CD4-positive, alpha-beta T cell treated with Interleukin-21 for 1 hour (primary cell): ENCODE measurements at places on chromosomes 5 and 9.

GRCh38 chr9:27437652-27438373 lies 86.3 kb upstream of the IFNK start:
- DNase-seq: no peak

DNA sequence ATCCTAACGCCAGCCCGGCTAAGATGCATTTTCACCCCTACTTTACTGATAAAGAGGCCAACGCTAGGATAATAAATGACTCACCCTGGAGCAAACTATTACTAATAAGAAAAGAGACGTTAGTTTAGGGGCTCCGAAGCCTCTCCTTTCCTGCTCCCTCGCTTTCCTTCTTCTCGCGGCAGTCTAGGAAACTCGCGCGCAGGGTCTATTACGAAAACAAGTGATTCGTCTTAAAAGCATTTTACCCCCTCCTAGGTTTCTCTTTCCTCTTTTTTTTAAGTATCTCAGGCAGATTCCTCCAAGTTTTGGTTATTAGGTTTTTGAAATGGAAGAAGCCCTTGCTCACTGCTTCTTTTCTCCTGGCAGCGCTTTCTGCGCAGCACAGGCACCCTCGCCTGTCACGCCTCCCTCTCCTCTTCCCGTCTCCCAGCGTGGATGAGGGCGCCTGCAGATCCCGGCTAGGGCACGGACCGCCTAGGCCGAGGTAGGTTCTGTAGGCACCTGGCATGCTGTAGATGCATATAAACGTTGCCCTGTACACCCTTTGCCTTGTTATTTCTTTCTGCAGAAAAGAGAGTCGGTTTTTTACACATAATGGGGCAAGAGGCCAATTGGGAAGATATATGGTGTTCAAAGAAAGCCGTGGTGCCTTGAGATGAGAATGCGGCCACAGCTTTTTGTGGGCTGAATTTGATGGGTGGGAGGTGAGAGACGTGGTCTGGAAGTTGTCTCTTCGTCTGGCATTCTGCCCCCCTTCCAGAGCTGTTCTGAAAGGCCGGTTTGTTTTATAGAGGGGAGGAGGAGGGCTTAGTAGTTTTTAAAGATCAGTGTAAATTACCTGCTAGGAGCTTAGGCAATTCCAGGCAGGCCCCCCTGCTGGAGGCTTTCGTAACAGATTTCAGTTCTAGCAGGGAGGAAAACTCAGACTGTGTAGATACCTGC lies 983 bp downstream of the GCNT1 start:
- DNase-seq: no peak

GRCh38 chr5:117318528-117318927 lies 743.9 kb upstream of the SEMA6A start:
- no peak for DNase-seq

DNA sequence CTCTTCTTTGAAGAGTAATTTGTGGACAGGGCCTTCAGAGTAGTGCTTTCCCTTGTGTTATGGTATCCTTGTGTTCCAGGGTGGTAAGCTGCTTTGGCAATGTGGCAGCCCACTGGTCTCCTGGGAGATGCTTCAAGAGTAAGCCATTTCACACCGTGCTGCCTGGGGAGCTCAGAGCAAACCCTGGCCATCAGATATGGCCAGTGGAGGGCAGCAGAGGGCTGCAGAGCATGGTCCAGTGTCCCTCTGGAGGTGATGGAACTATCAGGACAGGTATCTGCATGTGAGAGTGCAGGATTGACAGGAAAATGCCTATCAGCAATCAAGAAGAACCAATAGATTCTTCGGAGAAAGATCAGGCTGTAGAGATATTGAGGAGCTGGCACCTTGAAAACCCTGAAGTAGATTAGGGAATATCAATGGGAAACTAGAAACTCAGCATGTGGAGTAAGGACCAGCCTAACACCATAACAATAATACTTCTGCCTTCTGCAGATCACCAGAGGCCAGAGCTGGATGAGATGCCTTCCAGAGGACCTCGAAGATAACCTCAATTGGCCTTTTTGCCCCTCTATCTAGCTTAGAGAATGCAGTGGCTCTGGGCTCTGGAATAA lies 90.8 kb downstream of the PLPPR1 start:
- DNase-seq: no peak

- no peak for DNase-seq
Observed at GRCh38 chr5:87393331-87393730, 19.4 kb downstream of the CCNH start.

GRCh38 chr9:102439583-102439982 lies 555.5 kb upstream of the CYLC2 start:
- no peak for DNase-seq

DNA sequence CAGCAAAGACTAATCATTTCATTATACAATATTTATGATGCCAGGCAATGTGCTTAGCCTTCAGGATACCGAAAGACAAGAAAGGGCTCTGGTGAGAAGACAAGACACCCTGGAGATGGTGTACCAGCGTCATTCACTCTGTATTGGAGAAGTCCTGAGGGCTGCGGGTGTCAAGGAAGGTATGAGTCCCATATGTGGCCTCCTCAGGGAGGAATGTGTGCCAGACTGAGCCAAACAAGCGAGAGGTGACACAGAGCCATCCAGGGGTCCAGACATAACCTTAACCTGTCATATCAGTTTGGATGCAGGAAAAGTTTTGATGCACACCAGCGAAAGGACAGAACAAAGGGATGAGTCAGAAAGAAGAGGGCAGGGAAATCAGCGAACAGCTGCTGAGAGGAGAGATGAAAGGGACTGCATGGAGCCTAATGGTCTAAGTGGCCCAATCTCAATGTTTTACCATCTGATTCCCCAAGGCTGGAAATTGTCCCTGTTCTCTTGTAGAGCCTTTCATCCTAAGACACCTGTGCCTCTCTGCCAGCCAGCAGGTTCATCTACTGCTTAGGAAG lies 38.9 kb downstream of the ADRA1B start:
- no peak for DNase-seq

DNA sequence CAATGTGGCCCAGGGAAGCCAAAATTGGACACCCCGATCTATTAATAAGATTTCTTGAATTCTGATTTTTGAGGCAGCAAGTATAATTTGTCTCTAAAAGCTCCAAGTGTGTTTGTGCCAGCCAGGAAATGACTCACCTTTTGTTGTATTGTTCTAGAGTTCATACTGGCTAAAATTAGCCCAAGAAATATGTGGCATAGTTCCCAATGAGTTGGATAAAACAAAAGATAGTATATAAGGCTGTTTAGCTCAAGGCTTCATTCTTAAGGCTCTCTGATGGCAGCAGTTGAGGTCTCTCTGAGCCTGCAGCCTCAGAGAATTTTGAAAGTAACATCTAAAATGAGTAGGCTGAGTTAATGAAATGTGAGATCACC lies 21.6 kb downstream of the HMGXB3 start:
- no peak for DNase-seq

- DNase-seq: no peak
Observed at GRCh38 chr9:113227436-113227835, 6.1 kb downstream of the SLC31A1 start.

DNA sequence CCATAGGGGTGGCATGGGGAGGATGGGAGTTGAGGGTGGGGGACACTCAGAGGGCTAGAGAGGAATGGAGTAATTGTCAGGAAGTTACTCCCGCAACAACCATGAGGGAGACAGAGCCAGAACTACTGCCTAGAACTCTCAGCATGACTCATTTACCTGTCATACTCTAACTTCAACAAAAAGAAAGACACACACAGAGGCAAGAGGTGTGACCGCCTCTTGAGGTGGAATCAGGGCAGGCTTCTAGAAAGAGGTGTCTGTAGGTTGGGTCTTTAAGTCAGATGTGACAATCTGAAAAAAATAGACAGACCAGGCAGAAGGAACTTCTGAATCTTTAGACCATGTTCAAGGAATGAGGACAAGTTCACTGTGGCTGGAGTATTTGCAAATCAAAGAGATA lies 73.4 kb downstream of the GABBR2 start:
- DNase-seq: no peak

- DNase-seq: peak; percentile 9
Observed at GRCh38 chr5:81212211-81212751, 20.8 kb upstream of the CKMT2 start.

GRCh38 chr9:30060976-30061375 lies 2323.5 kb upstream of the ACO1 start:
- no peak for DNase-seq

DNA sequence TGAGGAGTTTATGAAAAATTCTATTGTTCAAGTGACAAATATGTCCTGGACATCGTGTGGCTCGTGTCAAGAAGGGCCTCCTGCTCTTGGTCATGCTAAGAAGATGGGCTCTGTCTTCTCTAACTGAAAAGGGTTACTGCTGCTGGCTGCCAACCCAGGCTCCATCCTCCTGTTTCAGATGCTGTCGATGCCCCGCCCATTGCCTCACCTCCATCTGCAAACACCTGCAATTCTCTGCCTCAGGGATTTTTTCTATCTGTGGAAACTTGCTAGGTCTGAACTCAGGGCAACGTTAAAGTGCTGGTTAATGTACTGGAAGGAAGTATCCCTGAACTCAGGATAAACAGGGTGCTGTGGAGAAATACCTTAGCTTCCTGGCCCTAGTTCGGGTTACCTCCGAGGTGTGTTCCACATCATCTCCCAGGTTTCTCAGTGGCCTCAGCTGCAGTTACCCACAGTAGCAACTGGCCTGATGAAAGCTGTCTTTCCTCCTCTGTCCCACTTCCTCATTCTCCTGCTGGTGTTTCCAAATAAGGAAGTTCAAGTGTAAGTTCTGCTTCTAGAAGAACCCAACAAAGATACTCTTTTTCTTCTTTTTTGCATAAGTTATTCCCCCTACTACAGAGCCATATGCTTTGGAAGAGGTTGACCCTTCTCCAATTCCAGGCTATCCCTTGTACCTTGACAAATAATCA lies 151.7 kb upstream of the SMIM23 start:
- DNase-seq: peak; percentile 8

DNA sequence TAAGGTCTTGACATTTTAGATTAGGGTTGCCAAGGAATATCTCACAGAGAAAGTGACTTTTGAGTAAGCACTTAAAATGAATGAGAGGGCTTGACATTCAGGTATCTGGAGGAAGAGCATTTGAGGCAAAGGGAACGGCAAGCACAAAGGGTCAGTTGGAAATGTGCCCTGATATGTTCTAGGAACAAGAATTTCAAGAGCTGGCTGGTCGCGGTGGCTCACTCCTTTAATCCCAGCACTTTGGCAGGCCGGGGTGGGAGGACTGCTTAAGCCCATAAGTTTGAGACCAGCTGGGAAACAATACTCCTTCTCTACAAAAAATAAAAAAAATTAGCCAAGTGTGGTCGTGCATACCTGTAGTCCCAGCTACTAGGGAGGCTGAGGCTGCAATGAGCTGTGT lies 16.5 kb downstream of the KIAA1958 start:
- no peak for DNase-seq
